Stimulated activated CD4-positive, alpha-beta T cell treated with anti-CD3 and anti-CD28 coated beads, TNF-alpha, amount 100 ng/mL, for 1 hour (primary cell): ENCODE measurements at places on chromosomes 1 and 21.

GRCh38 chr1:170970256-170970655 is 34.9 kb downstream of the MROH9 start:
- DNase-seq, result no peak

DNA sequence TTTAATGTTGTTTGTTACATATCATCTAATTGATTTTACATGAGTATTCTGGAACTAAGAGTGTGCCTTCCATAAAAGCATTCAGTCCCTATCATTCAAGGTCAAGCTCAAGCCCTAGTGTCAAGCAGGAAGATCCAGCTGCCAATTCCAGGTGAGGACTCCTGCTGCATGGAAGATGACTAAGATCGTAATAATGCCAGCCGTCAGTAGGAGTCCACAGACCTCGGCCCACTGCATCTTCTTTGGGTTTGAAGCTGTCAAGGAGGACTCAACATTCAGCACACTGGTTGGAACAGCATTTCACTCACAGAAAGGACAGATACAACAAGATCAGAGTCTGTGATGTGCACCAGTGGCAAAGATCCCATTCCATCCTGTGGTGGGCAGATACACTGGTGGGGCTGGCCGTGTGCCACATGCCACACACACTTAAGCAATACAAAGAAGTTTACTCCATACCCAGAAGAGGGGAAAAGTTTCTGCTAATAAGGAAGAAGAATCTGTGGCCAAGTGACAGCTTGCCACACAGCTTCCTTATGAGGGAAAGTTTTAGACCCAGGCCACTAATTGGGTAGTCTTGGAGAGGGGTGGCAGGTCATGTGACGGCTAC is 160.4 kb downstream of the PIK3R3 start:
- no peak for DNase-seq

GRCh38 chr1:30447080-30447479 is 276.3 kb downstream of the MATN1 start:
- DNase-seq, result no peak

GRCh38 chr1:46519209-46519608 is 29.6 kb downstream of the DMBX1 start:
- no peak for DNase-seq
